Jurkat, Clone E6-1 (cell line): ENCODE measurements at places on chromosomes 5 and 9.

- DNase-seq = no peak
These were observed 250.9 kb upstream of the PIK3R1 start for GRCh38 chr5:67964619-67965018.

DNA sequence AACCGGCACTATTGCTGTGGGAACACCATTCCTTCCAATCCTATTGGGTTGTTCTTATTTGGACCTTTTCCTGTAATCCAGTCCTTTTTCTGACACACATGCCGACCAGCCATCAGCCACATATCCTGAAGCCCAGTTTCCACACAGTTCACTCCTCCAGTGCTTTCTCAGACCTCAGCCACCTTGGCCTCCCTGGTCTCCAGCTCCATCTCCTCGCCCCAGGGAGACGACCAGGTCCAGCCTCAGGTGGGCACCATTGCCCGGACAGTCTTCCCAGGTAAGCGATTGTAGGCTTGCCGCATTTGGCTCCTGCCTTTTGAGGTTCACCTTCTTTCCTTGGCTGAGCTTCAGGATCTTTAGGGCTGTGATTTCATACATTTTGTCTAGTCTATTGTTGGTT lies 15.2 kb upstream of the TERT start:
- DNase-seq = no peak

DNA sequence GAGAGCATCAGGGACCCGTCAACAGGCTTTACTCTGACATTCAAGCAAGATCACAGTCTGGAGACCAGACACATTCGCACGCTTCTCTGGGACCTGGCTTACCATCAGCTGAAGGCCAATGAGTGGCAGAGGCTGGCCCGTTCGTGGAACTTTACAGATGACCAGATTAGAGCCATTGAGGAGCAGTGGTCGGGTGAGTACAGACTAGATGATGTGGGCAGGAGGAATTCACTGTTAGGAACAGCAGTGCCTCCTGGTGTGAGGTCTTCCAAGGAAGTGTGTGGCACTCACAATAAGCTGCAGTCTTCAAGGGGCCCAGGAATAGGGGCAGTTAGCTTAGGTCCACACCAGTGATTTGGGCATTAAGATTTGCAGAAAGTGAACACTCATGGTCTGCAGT lies 50.4 kb downstream of the POC5 start:
- DNase-seq = no peak

DNA sequence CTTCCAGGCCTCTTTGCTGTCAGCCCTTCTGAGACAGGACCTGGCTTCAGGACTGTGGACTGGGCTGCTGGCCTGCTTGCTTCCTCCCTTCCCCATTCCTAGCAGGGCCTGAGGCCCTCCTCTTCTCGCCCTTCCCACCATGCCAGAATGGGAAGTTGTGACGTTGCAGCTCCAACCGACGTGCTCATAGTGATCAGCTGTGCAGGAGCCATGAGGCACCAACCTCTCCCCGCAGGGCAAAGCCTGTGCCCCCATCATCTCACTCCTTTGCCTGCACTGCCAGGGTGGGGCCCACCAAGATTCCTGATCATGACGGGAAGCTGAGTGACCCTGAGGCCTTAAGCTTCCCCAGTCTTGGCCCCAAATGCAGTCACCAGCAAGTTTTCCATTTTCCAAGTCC lies 45.1 kb upstream of the GARNL3 start:
- DNase-seq = no peak
